Pulmonary artery endothelial cell (primary cell): ENCODE measurements at places on chromosomes 6 and 20. TPM values are rescaled to one million over a fixed set of nuclear protein-coding genes. Genes with fewer than 3 reads are reported as not detected.

The BPIFA1 gene
- total RNA-seq: not detected in 2 replicates

GRCh38 chr6:163579880-163580295 lies 165.4 kb downstream of the QKI start:
- DNase-seq: no peak

DNA sequence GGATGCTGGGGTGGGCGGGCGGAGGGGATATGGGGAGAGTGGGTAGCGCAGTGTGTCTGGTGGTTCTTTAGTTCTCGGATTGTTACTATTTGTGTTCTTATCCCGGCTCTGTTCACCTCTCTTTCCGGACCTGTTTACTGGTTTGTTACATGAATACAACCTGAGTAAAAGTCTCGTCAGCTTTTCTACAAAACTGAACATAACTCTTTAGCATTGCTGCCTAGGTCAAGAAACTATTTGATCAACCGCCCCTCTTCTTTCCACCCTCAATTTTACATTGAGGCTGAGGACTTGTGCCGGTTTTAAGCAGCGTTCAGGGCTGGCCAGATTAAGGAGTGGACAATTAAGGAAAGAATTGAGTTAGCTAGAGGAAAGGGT lies 625 bp downstream of the ABT1 start:
- DNase-seq: no peak

- no peak for DNase-seq
Observed at GRCh38 chr6:147137986-147138385, 66.2 kb upstream of the STXBP5 start.

- no peak for DNase-seq
Observed at GRCh38 chr20:54014293-54014926, 56.0 kb downstream of the BCAS1 start.
